ENCODE measurements at places on chromosomes 2 and 18. TPM values are rescaled to one million over a fixed set of nuclear protein-coding genes. Genes with fewer than 3 reads are reported as not detected.
A peak's percentile ranks its signal among the peaks of the same experiment; 100 is the strongest.

KLHL41 gene
- polyA plus RNA-seq: 0.18 TPM

DPYSL5 gene
- polyA plus RNA-seq: 1.0 TPM

- DNase-seq: no peak
These were observed 294.1 kb downstream of the BCL2 start for GRCh38 chr18:63025251-63026090.

FSHR gene
- polyA plus RNA-seq: not detected

GRCh38 chr2:166233244-166233643 lies 105.4 kb upstream of the SCN1A start:
- DNase-seq: no peak

DNA sequence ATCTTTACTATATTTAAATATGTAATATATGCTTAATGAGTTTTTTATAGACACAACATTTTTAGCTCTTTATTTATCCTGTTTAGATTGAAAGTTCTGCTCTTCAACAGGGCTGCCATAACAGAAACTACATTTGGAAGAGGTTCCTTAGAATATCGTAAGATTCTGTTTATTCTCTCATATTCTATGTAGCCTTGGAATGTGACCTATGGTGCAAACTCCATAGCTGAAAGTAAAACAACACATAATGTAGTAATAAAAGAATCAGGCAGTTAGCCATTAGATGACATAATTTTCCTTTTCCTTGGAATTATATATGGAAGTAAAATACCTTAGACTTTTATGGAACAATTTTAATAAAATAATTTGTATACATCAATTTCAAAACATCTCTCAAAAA lies 91.3 kb downstream of the ZNF804A start:
- DNase-seq: no peak

DNA sequence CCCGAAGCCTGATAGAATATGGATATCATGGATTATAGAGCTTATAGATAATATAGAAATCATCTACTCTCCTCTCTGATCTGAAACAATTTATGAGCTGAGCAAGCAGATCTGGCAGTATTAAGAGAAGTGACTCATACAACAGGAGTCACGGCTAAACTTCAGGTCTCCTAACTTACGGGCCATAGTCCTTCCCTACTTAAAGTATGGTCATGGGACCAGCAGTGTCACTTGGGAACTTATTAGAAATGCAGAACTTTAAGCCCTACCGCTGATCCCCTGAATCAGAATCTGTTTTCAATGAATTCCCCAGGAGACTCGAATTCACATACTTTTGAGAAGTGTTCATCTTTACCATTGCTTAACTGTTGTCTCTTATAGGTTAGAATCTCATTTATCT lies 195.7 kb upstream of the FANCL start:
- DNase-seq: no peak

- no peak for DNase-seq
These were observed 852.2 kb downstream of the LRRTM4 start for GRCh38 chr2:76669966-76670465.

PLCL1 gene
- 1.6 TPM for polyA plus RNA-seq

- DNase-seq: no peak
These were observed 118.9 kb downstream of the PXDN start for GRCh38 chr2:1625281-1626001.

- DNase-seq: no peak
These were observed 14.0 kb upstream of the COL6A3 start for GRCh38 chr2:237427769-237428506.

DNA sequence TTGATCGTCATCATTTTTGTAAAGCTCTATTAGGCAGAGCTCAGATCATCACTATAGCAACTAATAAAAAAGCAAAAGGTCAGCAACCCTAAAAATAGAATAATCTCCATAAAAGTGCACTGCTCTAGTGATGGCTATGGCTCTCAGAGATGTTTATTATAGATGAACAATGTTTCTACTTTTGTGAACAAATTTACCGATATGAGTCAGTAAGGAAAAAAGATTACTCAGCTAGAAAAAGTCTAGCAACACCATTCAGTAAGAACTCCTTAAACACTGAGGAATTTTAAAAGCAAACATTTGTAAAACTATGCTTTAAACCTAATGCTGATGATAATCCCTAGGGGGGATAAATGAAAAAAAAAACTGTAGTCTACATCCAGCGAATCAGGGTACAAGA lies 69.6 kb downstream of the ACVR1C start:
- DNase-seq: no peak

DNA sequence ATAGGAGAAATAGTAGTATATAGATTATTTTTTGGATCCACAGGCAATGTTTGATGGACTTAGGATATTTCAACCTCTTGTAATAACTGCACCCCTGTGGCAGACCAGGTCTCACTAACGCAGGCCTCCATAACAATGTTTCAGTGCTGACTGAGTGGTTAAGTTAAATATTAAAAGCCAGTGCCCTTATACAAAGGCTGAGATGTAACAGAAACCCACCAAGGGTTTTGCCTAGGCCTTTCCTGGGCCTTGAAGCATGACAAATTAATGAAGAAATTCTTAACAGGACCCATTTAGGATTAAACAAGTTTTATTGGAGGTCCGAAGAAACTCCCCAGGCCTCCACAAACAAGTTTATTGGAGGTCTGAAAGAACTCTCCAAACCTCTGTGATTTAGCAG lies 1.6 kb upstream of the SUCLG1 start:
- no peak for DNase-seq

GRCh38 chr2:54723996-54724559 lies 616 bp downstream of the EML6 start:
- DNase-seq: no peak

GRCh38 chr2:109680523-109681297 lies 66.5 kb downstream of the SOWAHC start:
- no peak for DNase-seq

MATN3 gene
- polyA plus RNA-seq: 0.77 TPM

DNA sequence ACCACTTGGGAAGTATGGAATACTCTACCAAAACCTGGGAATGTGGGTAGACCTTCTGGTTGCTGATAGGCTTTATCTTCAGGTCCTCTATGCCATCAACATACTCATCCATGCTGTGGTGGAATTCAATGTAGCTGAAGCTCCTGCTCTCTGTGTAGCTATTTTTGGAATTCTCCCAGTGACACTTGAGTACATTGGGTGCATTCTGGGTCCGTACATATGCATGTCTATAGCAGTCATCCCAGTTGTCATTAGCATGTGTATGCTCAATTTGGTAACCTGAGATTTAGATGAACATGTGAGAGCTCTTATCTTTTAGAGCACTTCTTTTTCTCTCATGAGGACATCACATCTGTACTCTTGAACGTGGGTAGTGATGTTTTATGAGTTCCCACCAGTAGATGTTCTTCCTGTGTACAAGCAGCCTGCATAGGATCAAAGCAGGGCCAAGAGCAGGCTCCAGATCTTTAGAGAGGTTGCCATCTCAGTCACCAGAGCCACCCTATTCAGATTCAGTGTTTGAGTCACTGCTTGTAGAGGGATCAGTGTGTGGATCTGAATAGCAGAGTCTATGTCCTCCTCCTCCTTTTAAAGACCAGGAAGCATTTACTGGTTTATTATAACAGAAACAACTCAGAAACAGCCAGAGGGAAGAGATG lies 65.9 kb downstream of the MGAT5 start:
- no peak for DNase-seq

DNA sequence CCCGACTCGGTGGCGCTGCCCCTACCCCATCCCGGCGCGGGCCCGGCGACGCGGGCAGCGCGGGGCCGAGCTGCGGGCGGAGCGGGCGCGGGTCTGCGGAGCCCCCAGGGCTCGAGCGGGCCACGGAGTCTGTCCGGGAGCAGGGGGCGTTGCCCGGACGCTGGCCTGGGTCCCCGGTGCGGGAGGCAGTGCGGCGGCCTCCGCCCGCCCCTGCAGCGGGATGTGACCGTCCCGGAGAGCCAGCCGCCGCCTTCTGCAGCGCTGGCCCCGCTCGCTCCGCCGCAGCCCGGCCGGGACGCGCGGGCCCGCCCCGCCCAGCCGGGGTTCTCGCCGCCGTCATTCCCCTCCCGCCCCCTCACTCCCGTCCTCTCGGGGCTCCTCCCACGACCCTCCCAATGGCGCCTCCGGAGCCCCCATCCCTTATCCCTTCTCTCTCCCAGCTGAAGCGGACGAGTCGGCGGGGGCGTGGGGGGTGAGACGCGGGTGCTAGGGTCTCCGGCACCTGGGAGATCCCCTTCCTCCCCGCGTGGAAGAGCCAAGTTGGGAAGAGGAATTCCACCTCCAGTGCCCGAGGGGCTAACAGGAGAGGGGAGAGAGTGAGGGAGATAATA lies at the start of gene FNDC4:
TSS of gene FNDC4 (minus strand) at position 257 of the 611 bp plus-strand sequence. CDS start 521 bp downstream, outside the sequence.
- DNase-seq: no peak

GDF7 gene
- polyA plus RNA-seq: 0.24 TPM

ST6GAL2 gene
- polyA plus RNA-seq: 0.07 TPM

GRCh38 chr18:42980426-42980825 lies 135.1 kb downstream of the RIT2 start:
- DNase-seq: no peak

DNA sequence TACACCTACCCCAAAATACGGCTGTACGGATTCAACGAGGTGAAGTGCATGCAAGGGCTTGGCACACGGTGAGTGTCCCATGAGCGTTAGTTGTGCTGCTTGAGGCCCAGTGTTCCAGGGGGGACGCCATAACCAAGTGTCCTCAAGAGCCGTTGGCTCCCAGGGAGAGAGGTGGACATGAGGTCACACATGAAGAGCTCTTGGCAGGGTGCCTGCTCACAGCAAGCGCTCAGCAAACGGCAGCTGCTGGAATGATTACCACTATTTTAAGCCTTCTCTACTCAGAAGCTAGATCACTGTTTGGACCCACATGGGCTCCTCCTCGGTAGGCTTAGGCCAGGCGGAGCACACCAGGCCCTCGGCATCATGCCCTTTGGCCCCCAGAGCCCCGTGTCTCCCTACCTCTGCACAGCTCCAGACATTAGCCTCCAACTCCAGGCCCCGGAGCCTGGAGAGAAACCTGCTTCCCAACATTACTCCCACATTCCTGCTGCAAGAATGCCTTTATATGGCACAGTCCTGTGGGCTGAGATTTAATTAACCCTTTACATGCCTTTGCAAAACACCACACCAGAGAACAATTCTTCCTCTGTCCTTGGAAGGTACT lies 68.4 kb upstream of the PPP1CB start:
- DNase-seq: peak; percentile 81

GRCh38 chr18:44748582-44748981 lies 67.9 kb downstream of the SETBP1 start:
- DNase-seq: no peak

DAW1 gene
- polyA plus RNA-seq: not detected

IL36B gene
- polyA plus RNA-seq: not detected

DNA sequence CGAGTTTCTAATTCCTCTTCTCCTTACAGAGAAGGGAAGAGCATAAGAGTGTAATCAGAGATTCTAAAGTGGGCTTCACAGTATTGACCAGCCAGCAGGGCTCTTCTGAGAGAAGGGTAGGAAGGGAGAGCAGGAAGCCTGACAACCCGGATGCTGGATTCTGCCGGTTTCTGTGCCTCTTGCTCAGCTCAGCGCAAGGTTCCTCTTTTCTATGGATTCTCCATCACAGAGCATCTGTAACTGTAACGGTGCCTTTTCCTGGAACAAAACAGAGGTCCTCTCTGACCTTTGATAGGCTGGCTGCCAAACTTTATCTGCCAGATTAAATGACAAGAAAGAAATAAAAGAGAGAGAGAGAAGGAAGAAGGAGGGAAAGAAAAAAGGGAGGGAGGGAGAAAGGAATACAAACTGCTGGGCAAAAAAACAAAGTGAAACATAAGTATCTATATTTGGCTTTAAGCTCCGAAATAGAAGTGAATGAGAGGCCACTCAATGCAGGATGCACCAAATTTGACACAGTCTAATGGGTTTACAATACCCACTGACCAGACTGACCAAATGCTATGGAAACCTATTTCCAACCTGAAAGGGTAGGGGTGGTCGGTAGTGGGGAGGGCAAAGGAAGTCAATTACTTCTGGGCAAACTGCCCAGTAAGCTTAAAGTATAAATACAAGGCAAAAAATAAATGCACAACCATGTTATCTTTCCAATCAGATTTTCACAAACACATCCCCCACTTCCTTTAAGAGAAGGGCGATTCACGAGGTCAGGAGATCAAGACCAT lies 59.2 kb downstream of the PIEZO2 start:
- DNase-seq: no peak

- DNase-seq: no peak
These were observed 632.4 kb downstream of the NYAP2 start for GRCh38 chr2:226031647-226032501.

UGT1A7 gene
- polyA plus RNA-seq: 0.74 TPM

TUBB6 gene
- polyA plus RNA-seq: 26.6 TPM

DNA sequence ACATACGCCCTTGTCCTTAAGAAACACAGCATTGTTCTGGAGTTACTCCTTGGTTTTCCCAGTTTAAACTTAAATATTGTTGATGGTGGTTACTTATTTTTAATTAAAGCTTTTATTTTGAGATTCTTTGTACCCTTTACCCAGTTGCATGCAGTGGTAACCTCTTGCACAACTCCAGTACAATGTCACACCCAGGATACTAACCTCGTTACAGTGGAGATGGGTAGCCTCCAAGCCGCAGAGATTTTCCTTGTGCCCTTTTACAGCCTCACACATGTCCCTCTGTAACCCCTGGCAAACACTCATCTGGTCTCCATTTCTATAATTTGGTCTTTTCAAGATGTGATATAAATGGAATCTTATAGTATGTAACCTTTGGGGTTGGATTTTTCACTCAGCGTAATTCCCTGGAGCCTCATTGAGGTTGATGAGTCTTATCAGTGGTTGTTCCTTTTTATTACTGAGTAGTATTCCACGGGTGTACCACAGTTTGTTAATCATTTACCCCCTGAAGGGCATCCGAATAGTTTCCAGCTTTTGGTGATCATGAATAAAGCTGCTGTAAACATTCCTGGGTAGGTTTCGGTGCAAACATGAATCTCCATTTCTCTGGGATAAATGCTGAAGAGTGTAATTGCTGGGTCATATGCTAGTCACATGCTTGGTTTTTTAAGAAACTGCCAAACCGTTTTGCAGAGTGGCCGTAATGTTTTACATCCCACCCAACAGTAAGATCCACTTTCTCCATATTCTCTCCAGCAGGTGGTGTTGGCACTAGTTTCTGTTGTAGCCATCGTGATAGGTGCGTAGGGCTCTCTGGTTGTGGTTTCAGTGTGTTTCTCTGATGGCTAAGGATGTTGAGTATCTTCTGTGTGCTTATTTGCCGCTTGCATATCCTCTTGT lies 68.6 kb downstream of the DGKD start:
- no peak for DNase-seq

All from adrenal gland (tissue), 19 donors.